ENCODE measurements at places on chromosomes 3 and 15.

DNA sequence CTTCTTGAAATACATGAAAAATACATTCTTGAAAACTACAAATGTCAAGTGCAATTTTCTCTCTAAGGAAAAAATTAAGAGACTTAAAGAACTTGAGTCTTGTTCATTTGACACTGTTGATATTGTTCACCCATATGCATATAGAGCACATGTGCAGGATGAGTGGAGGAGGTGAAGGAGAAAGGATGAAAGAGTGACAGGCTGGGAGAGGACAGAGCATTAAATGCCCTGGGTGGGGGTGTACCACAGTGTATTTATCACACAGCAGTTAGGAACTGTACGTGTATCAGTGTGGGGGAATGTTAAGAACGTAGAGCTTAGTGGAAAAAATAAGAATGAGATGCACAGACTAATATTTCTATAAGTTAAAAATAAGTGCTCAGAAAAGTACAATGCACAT is 45.7 kb downstream of the CTDSPL start:
- DNase-seq, result no peak

- no peak for DNase-seq
Observed at GRCh38 chr3:11735638-11736037, 91.9 kb upstream of the VGLL4 start.

DNA sequence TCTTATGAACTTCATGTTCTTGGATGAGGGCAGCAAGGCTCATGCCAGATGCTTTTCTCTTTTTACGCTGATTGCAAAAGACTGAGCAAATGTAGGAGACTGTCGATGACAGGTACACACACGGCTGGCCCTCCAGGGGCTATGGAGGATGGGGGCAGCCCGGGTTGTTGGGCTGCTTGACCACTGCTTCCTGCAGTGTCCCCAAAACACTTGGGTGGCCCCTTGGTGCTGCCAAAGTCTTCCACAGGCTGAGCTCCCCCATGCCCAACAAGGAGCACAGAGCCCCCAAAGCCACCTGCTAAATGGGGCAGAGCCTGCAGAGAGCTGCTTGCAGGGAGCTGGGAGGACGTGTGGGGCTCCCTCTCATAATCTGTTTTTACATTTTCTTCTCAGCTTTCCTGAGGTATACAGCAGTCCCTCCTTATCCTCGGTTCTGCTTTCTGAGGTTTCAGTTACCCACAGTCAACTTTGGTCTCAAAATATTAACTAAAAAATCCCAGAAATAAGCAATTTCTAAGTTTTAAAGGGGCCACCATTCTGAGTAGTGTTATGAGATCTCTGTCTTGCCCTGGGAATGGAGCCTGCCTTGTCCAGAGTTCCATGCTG is 7.3 kb downstream of the PRR23E start:
- DNase-seq, result no peak

GRCh38 chr15:49421991-49422390 is 1.1 kb upstream of the FGF7 start:
- DNase-seq, result peak; percentile 81
